ENCODE measurements at places on chromosomes 7 and 10.
A peak's percentile ranks its signal among the peaks of the same experiment; 100 is the strongest.

DNA sequence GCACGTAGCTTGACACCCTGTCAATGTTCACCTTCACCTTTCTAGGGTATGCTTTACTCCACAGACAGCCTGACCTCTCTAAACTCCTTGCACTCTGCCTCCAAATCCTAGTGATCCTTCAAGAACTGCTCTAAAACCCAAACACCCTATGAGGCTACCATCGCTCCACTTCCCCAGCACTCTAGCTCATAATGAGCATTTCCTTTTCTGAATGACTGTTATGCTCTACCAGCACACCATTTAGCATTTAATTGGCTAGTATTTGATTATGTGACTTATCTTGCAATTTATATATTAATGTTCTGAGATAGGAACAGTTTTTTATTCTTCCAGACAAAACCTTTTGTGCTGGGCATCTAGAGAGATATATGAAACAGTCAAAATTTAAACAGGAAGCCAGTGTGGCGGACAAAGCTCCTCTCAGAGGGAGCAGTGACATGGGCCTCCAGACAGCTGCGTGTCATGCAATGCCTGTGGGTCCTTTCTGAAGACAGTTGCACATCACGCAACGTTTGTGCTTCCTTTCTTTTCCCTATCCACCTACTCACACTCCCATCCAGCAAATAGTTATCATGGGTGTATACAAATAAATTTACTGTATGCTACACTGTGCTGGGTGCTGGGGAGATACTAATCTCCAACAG lies 86.3 kb downstream of the ALOX5 start:
- no peak for DNase-seq

GRCh38 chr7:98470485-98471240 lies 69.8 kb upstream of the BAIAP2L1 start:
- DNase-seq, result no peak

- DNase-seq, result no peak
Measured at GRCh38 chr10:5079836-5080235, 14.4 kb upstream of the AKR1C3 start.

- DNase-seq, result no peak
Measured at GRCh38 chr10:31921031-31921430, 7.6 kb downstream of the ARHGAP12 start.

DNA sequence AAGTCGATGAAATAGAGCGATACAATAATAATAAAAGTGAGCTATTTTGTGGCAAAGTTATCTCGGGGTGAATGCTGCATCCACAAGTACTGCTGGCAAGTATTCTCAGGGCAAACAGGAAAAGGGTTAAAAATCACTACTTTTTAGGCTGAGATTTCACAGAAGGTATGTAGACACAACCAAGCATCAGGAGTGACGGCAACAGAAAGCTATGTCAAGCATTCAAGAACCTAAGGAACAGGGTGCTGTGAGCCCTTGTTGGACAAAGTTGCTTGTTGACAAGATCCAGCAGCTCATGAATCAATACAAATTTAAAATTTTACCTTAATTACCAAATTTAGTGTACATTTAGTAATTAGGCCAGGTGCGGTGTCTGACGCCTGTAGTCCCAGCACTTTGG lies 41.2 kb upstream of the C1QL3 start:
- DNase-seq, result no peak

DNA sequence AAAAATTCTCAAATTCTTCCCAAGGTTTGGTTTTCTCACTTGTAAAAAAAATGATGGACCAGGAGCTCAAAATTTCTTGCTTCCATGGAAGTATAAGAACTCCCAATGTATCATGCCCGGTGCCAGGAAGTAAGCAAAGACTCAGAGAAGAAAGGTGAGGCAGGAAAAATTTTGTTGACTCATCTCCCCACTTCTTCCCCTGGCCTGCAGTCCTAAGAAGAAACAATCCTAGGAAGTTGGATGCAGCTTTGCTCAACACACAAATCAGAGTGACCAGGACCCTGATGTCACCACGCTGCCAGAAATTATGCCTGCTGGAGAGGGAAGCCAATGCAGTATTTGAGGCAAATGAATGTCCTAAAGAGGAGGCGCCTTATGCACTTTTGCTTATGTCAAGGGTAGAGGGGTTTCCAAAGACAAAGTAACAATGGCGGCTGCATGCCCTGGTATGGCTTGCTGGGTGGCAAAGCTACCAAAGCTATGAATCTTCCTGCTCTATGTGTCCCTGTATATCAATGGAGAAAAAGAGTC lies 163.6 kb downstream of the NEURL1 start:
- DNase-seq, result no peak

DNA sequence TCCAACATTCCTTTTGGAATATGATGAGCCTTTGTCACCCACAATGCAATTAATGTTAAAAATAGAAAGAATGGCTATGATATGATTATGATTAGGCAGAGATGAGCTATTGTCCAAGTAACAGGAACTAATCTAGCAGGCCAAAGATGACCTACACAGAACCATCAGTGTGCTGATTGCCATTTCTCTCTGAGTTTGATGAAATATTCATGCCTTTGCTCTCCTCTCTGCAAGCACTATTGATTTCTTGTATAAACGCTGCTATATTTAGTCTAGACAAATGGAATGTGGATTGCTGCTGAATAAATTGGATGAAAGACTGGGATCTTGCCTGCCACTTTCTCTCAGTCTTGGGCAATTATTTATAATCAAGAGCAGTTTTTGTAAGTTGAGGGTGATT lies 85.4 kb downstream of the HDAC9 start:
- peak; percentile 50 for DNase-seq

GRCh38 chr10:13717936-13718772 lies 131.4 kb downstream of the PRPF18 start:
- DNase-seq, result no peak

DNA sequence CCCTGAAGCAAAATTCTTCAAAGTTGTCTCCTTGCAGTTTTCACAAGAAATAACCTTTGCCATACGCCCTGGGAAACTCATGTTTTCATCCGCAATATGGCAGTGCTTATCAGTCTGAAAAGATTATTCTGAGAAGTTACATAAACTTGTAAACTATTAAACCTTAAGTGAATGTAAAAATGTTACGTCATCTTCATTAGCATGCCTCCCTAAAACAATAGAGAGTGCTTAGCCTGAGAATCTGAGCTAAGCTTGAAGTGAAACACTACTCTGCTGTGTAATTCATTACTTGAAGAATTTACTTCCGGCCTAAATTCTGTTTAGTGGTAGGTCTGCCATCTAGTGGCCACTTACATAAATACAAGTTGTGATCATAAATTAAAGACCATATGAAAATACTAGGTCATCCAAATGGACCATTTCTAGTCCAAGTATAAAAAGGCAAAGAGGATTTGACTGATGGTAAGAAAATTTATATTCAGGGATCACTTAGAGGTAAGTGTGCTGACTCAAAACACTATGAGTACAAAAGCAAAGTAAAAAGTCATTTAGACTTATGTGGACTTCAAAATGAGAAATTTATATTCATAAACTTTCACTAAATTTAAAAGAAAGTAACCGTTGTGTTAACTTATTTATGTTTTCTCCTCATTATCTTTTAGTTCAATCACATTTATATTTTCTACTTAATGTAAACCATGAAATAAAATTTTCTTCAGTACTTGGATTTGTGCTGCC lies 745.1 kb upstream of the LRRTM3 start:
- peak; percentile 57 for DNase-seq

Measured in putamen (tissue), 1 donor.